Bone marrow (tissue), 2 donors: ENCODE measurements at places on chromosomes 5 and 9.

GRCh38 chr9:126423142-126423915 lies 96.7 kb downstream of the MVB12B start:
- DNase-seq = no peak

DNA sequence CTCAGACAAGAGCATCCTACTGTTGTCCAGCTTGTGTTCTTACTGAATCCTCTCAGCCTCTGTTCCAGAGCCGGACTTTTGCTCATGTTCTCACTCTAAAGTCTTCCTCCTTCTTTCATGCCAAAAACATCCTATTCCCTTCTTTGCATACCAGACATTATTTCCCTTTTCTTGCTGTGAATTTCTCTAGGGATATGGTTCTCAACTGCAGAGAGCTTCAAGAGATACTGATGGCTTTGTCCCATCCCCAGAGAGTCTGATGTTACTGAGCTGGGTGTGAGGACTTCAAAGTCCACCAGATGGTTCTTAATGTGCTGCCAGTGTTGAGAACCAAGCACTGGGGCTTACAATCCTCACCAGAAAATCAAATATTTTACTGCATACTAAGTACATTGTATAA lies 98.6 kb upstream of the FER start:
- no peak for DNase-seq

- no peak for DNase-seq
These were observed 2.4 kb downstream of the GIN1 start for GRCh38 chr5:103117471-103117991.

DNA sequence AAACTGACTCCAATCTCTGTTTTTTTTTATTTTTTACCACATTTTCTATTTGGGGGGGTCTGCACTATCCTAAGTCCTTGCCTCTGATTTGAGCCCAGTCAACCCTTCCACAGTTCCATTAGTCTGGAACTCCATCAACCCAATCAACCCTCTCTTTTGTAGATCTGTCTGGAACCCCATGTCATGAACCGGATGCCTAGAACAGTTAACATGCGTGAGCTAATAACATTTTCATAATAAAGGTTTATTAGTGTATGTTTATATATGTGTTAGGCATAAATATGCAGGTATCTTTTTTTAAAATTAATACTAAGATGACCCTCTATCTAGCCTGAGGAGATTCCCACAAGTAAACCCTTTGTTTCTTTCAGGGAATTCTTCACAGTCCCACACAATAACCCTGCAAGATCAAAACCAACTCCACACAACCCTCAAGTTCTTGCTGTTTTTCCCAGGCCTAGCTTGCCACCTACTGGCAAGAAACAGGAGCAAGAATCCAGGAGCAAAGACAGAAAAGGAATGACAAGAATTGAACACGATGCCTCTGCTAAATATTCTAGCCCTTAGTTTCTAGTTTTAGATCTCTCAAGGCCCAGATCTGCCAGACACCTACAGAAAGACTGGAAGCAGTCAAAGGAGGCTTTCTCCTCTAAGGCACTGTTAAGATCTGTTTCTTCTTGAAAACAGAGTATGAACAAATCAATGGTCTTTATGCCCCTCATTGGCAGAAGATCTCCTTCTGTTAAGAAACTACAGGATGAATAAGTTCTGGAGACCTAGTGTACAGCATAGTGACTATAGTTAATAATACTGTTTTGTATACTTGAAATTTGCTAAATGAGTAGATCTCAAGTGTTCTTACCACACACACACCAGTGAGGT lies 100.4 kb downstream of the TRIM36 start:
- DNase-seq = no peak

DNA sequence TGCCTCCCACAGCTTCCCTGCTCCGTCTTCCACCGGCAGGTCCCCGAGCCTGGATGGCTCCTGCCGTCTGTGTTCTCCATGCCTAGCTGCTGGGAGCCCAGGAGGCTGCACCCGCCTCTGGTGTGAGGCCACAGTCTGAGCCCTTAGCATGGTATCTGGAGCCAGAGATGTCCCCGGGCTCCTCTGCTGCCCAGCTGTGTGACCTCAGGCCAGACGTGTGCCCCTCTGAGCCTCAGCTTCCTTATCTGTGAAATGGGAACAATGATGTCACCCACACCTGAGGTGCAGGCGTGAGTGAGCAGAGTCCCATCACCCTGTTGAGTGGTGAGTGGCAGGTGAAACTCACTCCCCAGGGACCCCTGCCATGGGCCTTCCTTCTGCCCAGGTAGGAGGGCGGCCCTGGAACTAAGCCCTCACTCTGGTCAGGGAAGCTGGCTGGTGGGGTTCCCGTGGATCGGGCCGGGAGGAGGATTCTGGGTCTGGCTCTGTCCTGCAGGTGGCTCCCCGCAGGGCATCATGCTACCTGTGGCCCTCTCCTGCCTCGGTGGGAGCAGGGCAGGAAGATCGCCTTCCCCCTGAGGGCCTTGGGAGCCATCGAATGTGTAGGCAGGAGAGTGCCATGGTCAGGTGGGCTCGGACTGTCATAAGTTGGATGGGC lies 239.0 kb downstream of the PBX3 start:
- DNase-seq = no peak

DNA sequence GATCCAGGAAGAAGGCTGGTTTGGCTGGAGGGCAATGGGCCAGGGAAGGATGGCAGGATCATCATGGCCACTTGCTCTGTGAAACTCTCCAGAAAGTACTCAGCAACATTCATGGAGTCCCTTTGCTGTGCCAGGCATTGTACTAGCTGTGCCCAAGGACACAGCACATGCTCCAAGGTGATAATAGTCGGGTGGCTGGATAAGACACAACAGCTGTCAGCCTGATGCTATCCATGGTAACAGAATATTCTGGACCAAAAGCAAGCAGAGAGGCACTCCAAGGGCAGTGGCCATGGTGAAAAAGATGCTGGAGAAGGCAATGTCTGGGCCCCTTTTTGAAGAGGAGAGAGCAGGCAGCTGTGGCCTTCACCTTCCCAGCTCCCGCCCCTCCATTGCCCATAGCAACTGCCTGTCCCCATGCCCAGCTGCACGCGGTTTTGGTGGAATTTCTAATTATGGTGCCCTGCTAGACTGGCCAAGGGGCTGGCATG lies 113.8 kb upstream of the CPEB4 start:
- no peak for DNase-seq

DNA sequence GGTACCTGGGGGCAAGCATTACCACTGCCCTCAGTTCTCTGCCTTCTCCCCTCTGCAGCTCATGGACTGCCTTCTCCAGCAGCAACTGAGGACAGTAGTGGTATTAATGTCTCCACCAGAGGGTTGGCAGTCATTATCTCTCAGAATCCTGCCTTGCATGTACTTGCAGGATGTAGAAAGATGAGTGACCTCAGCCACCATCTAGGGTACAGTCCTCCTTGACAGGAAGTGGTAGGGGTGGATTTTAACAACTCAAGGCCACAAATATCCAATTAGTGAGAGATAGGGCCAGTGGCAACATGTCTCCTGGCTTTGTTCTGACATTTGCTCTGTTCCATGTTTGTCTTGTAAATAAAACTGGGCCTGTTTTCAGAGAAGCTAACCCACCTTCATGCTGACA lies 47.2 kb downstream of the F2R start:
- DNase-seq = no peak

GRCh38 chr5:143886651-143887638 lies 75.0 kb downstream of the HMHB1 start:
- no peak for DNase-seq

DNA sequence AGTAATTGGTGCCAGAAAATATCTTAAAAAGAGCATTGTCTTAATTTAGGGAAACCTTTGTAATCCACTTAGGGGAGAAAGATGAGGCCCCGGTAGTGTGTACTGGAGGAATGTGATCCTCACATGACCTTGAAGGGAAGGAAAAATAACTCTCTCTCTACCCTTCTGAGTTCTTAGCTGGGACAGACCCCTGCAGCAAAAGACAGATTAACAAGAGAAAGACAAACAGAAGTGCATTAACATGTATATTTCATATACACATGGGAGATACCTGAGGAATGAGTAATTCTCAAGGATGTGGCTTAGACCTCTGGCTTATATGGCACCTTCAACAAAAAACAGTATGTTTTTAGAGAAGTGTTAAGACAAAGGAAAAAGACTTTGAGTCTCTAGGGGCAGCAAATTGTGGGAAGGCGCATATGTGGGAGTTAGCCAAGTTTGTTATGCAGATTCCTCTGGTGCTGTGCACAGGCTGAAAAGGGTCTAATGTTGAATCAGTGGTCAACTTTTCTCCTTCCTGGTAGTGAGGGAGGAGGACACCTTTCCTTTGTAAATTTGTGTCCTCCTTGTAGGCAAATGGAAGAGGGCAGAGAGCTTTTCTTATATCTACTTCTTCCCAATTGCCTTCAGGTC lies 138.8 kb downstream of the LRRC70 start:
- no peak for DNase-seq

DNA sequence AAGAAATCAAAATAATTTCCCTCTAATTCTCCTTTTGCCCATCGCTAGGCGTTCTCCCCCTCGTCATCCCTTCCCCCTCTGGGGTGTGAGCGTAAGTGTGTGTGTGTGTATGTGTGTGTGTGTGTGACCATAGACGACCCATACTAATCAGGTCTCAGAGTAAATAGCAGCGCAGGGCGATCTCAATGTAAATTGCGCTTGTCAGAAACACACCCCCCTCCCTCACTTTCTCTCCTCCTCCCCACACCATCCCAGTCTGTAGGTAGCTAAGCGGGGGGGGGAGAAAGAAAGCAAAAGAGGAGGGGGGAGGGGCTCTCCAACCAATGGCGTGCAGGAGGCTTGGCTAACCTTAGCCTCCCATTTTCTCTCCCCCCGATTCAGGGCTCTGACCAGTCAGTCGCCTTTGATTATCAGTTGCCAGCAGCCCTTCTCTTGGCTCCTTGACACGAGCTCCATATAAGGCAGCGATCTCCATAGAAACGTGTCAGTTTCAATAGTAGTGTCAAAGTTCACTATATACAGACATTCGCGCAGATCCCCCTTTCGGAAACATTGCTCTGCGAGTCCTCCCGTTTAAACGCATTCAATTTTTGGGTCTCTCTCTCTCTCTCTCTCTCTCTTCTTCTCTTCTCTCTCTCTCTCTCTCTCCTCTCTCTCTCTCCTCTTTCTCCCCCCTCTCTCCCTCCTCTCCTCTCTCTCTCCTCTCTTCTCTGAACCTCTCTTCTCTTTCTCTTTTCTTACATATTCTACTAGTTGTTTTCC lies at the start of gene NR2F1:
TSS of gene NR2F1 (plus strand) at position 546 of the 762 bp plus-strand sequence. CDS start 1,802 bp downstream, outside the sequence.
- no peak for DNase-seq

- DNase-seq = no peak
These were observed 26.1 kb downstream of the PAEP start for GRCh38 chr9:135587658-135588057.

- no peak for DNase-seq
These were observed 23.7 kb upstream of the TNC start for GRCh38 chr9:115141612-115142011.

DNA sequence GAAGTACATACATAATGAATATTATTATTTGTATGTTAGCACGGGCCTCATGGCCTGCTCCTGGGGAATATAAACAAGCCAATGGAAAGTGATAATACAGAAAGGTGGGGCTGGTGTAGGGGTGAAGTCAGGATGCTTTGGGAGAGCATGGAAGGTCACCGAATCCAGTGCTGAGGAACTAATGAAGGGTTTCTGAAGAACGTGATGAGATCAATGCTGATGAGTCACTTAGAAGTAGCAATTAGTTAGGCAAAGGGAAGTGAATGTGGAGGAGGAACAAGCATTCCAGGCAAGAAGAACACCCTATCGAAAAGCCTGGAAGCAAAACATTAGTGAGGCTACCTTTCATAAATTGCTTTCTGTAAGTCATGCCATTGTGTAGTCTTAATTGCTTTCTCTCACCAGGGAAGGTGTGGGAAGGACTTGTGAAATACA lies 2.1 kb downstream of the ANXA1 start:
- no peak for DNase-seq

DNA sequence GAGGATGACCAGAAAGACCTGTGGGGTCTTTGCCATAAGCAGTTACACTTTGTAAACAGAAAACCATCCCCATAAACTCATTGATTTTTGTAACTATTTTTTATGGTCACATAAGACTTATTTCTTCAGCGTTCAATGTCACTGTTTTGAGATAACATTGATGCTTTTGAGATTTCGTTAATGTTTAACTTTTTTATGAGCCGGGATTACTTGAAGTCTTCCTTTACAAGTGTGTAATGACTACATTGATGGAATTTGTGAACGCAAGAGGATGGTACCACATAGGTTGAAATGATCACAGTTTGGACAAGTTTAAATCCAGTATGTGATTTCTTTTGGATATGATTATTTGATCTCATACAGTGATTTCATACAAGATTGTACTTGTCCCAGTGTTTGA lies 1.8 kb downstream of the SLC12A2 start:
- no peak for DNase-seq

DNA sequence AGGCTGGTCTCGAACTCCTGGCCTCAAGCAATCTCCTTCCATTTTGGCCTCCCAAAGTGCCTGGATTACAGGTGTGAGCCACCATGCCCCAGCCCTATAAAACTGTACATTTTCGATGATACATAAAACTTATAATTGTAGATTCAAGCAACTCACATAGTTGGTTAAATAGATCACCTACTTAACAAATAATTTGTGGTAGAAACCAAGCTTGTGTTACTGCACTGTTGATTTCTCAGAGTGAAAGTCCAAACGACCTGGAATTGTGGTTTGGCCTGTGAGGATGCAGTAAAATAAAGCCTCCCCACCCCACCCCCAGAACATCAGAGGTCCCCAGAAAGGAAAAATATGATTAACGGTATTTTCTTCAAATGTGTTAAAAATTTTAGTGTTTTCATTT lies 92.7 kb downstream of the TRIO start:
- DNase-seq = no peak

- DNase-seq = no peak
These were observed 119.0 kb downstream of the SV2C start for GRCh38 chr5:76202182-76202581.

- DNase-seq = no peak
These were observed 170.3 kb upstream of the RAD23B start for GRCh38 chr9:107112707-107113243.

GRCh38 chr9:127999461-127999860 lies 18.7 kb upstream of the EEIG1 start:
- no peak for DNase-seq

GRCh38 chr9:75995066-75995465 lies 104.6 kb downstream of the PCSK5 start:
- no peak for DNase-seq

DNA sequence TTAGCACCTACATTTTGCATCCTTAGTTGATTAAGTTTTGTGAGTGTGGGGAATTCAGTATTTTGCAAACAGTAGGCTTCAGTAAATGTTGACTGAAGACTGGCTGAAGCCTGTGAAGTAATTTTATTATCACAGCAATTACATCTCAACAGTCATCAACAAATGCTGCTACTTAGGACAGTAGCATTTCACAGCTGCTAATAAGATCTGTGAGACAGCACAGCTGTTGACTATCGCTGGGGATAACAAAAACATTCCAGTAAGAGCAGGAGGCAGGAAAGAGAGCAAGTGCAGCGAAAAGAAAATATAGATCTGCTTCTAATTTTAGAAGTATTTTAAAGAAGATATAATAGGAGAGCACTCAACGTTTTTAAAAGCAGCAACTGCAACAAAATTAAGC lies 117.3 kb upstream of the FGF10 start:
- DNase-seq = no peak
